ENCODE measurements at places on chromosomes 6 and 20. TPM values are rescaled to one million over a fixed set of nuclear protein-coding genes. Genes with fewer than 3 reads are reported as not detected.

The UCKL1 gene
- 31.6 TPM for total RNA-seq

GRCh38 chr20:17530153-17530552, 1.0 kb downstream of the BFSP1 start:
- no peak for DNase-seq

DNA sequence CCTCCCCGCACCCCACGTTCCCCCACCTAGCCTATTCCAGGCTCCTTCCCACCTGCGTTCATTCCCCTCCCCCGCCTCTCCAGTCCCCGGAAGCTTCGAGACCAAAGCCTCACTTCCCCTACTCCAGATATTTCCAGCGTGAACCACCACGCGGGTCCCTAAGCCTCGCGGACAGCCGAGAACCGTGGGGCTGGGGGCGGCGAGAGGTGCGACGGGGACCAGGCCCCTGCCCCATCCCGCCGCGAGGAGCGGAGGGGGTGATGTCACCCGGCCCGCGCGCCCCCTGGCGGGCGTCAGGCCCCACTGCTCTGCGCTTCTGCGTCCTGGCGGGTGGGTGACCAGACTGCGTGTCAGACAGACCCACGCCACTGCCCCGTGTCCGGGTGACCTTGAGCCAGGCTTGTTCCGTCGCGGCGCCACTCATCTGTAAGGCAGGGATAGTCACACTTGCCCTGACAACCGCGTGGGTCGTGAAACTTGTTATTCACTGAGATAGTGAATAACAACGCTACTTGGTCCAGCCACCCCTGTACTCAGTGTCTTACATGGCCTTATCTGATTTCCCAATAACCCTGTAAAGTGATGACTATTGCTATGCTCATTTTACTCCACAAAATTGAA, 9.0 kb upstream of the HSP90AB1 start:
- peak; percentile 84 for DNase-seq

DNA sequence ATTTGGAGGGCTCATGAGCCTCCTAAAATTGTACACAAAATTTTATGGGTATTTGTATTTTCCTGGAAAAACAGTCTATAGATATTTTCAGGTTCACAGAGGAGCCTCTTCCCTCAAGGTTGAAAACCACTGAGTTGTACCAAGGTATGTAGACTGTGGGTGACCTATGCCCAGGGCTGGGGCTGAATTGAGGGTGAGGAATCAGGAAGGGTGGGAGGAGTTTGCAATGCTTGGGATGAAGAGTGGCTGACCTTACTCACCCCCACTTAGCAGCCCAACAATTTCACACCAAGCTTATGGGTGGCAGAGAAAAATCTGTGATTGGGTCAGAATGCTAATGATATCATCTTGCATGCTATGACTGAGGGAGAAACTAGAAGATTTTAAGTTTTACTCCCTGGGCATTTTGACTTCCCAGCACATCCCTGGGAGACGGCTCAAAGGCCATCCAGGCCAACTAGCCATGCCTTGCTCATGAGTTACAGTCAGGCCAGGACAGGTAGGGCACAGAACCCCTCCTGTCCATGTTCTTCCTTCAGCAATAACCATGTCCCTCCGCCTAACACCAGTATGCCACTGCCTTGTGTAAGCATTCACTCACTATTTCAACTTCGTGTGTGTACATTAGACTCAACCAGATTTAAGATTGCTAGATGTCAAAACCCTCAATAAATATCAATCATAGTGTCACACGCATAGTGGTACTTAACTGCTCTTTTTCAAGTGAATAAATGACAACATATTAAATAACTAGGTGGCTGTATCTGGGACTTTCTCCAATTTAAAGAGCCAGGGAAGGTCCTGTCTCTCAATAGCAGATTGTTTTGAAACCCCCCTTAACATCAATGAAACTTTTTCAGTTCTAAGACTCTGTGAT, 16.6 kb downstream of the ADTRP start:
- no peak for DNase-seq

The TMC2 gene
- 0.24 TPM for total RNA-seq

The DEF6 gene
- 21.9 TPM for total RNA-seq

DNA sequence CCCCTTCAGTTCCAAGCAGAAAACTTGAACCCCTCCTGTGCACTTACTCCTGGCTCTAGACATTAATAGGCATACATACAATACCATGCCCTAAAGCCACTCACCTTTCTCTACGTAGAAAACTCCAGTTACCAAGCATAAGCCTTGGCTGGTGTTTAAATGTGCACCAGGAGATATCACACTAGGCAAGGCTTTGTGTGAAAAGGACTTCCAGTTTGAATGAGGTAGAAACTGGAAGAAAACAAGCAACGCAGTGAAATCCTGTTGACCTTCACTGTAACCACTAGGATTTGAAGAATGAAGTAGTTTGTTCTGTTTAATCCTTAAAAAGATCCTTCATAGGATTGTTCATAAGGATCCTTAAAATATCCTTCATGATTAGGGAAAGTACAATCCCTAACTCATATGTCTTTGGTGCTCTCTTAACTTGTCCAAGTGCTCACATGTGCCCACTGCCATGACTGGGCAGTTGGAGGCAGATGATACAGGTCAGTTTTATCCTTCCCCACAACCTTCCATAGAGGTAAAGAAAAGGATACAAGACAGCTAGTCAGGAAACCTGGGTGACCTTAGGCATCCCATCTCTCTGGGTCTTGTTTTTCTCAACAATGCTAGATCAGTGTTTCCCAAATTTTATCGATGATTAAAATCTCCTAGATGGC, 9.2 kb upstream of the SCGN start:
- DNase-seq = no peak

DNA sequence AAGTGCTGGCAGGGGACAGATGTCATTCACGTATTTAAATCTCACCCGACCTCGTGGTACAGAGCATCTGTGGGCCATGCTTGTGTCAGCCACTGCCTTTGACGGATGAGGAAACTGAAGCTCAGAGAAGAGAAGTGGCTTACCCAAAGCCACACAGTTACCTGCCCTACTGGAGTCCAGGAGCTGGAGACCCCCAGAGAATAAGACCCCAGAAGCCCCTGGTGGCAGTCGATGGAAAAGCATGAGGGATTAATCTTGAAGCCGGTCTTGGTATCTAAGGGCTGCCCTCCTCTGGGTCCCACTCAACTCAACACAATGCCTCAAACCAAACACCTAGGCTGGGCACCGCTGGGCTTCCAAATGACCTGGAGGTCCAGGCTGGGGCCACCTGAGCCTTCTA, 83.1 kb downstream of the GRM4 start:
- DNase-seq = no peak

DNA sequence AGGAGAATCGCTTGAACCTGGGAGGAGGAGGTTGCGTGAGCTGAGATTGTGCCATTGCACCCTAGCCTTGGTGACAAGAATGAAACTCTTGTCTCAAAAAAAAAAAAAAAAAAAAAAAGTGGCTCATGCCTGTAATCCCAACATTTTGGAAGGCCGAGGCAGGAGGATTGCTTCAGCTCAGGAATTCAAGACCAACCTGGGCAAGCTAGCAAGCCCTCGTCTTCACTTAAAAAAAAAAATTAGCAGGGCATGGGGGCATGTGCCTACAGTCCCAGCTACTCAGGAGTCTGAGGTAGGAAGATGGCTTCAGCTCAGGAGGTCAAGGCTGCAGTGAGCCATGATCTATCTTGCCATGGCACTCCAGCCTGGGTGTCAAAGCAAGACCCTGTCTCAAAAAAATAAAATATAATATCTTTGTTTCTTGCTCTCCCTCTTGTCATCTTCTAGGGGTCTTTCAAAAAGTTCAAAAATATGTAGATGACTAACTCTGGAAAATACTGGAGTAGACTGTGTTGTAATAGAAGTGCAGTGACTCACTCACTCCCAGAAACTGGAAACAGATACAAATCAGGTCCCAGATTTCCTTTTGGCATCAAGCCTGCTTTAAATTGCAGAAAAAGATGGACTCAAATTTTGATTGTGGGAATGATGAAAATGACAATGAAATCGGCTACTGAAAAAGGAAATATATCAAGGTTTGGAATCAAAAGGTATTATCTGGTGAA, 2.8 kb upstream of the GINM1 start:
- DNase-seq = no peak

The BMP6 gene
- total RNA-seq = 5.8 TPM

DNA sequence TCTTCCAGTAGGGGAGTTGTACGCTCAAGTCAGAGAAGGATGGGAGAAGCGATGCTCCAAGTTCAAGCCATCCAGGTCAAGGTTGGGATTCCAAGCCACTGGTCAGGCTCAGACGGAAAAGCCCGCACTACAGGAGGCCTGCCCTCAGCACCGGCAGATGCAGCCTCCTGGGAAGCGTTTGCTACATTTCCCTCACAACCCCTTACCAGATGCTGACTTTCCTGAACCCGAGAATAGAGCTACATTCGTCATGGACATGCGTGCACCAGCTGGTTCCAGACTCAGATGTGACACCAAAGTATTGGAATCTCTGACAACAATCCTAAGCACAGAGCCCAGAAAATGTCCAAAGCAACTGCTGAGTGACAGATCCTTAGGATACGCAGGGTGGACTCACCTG, 174.8 kb downstream of the SASH1 start:
- no peak for DNase-seq

- DNase-seq = no peak
These were observed 511 bp upstream of the CLIC1 start for GRCh38 chr6:31736768-31737314.

The DLK2 gene
- 1.0 TPM for total RNA-seq

DNA sequence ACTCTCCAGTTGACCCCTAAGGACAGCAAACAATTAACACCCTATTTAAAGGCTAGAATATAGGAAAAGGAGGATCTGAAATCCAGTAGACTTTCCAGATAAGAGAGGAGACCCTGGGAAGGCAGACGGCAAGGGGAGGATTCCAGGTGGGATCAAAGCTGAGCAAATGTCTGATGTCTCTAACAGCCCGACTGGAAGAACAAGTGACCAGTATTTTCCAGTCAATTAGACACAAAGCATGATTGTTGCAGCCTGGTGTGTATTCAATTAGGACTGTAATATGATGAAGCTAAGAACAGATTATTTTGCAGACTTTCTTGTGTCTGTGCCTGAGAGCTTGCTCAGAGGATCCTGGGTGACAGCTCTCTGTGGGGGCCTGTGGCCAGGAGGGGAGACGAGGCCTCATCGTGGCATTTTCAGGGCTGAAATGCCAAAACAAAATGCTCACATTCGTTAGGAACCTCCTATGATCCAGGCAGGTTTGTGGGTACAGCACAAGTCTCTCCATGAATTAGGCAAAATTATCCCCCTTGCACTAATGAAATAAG, 471.8 kb upstream of the AGPAT4 start:
- DNase-seq = no peak

DNA sequence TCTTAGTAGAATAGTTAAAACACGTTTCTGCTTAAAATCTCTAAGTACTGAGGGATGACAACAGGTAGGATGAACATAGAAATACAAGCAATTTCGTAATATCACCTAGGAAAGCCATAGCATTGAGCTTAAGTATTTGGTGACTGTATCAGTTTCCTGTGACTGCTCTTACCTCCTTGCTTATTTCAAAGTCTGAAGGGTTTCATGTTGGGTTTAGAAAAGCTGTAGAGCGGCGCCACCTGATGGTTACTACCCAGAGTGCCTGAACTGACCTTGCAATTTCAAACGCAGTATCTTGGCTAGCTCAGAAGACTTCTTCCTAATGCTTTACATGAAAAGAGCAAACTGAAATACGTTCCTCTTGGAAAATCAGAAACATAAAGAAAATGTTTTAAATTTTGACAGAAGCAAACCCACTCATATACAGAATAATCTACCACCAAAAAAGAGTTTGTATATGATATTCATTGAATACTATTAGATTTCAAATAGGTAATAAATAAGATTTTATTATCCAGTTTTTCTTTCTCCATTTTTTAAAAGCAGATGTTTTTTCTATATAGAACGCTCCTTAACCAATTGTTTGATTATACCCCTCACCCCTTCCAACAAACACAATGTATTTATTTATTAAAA, 82.3 kb upstream of the RIPOR2 start:
- peak; percentile 79 for DNase-seq

- DNase-seq = no peak
These were observed 13.0 kb upstream of the TGM2 start for GRCh38 chr20:38178065-38178491.

- no peak for DNase-seq
These were observed 67.5 kb upstream of the PRL start for GRCh38 chr6:22364306-22364705.

GRCh38 chr20:1805161-1805581, 90.0 kb upstream of the SIRPA start:
- no peak for DNase-seq

The TMEM200A gene
- 12.6 TPM for total RNA-seq

All from left lung (tissue), 14 donors.